Pancreas (tissue), 10 donors: ENCODE measurements at places on chromosomes 7 and 10.

- DNase-seq, result no peak
These were observed 27.3 kb downstream of the UBE2H start for GRCh38 chr7:129925416-129926002.

DNA sequence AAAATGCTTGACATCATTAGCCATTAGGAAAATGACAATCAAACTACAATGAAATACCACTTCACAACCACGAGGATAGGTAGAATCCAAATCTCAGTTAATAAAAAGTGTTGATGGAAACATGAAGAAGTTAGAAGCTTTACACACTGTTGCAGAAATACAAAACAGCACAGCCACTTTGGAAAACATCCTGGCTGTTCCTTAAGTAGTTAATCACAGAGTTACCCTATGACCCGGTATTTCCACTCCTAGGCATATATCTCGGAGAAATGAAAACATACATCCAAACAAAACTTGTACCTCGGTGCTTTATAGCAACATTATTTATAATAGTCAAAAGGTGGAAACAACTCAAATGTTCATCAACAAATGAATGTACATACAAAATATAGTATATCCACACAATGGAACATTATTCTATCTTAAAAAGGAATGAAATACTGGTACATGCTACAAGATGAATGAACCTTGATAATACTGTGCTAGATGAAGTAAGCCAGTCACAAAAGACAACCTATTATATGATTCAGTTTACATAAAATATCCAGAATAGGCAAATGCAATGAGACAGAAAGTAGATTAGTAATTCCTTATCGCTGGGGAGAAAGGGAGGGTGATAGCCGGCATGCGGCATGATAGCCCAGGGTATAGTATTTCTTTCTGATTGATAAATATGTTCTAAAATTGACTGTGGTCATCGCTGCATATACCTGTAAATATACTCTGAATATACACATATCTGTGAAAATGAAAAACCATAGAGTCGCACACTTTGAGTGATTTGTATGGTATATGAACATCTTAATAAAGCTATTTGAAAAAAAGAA is 1.9 kb downstream of the VWDE start:
- no peak for DNase-seq

GRCh38 chr7:110854651-110855050 is 236.3 kb upstream of the LRRN3 start:
- no peak for DNase-seq

DNA sequence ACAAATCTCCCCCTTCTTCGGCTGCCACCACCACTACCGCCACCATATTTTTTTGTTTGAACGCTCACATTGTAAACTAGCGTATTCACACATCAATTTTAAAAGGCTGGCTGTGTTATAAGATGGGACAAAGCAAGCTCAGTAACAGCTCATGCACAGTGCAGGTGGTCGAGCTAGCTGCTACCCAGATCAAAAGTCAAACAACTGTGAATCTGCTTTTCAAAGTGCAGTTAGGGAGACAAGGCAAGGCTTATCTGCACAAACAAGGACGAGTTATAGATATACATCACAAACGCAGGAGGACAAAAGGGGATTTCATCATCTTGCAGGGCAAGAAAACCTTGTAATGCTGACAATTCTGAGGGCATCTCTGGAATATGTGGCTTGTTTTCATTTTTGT is 231.6 kb downstream of the VTI1A start:
- DNase-seq, result no peak

DNA sequence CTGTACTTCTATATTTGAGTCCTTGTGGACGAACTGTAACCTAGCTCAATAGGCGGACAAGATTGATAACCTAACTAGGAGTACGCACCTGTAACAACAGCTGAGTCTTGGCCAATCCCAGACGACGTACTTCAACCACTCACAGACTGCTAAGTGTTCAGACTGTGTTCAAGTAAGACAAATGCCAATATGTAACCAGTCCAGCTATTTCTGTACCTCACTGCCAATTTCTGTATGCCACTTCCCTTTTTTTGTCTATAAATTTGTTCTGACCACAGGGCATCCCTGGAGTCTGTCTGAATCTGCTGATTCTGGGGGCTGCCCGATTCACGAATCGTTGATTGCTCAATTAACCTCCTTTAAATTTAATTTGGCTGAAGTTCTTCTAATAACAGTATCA is 32.2 kb downstream of the HACD1 start:
- DNase-seq, result no peak

DNA sequence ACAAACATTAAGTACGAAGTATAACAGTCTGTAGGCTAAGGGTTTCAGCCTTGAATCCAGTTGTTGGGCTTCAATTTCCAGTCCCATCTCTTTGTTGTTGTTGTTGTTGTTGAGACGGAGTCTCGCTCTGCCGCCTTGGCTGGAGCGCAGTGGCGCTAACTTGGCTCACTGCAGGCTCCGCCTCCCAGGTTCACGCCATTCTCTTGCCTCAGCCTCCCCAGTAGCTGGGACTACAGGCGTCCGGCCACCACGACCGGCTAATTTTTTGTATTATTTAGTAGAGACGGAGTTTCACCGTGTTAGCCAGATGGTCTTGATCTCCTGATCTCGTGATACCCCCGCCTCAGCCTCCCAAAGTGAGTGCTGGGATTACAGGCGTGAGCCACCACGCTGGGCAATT is 464.9 kb downstream of the ANKRD7 start:
- no peak for DNase-seq

DNA sequence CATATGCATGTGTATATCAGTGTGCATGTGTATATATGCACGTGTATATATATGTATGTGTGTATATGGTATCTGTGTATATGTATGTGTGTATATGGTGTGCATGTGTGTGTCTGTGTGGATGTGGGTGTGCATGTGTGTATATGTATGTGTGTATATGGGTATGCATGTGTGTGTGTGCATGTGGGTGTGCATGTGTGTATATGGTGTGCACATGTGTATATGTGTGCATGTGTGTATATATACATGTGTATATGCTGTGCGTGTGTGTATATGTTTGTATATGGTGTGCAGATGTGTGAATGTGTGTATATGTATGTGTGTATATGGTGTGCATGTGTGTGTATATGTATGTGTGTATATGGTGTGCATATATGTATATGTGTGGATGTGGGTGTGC is 245.2 kb downstream of the ADAM12 start:
- DNase-seq, result no peak

- DNase-seq, result no peak
These were observed 11.3 kb upstream of the SGPL1 start for GRCh38 chr10:70804421-70804808.

GRCh38 chr10:27819781-27820531 is 74.3 kb upstream of the MKX start:
- peak; percentile 38 for DNase-seq

GRCh38 chr7:47535704-47536628 is 45.9 kb downstream of the TNS3 start:
- no peak for DNase-seq

- DNase-seq, result no peak
These were observed 37.7 kb downstream of the CDK6 start for GRCh38 chr7:92798517-92799249.

DNA sequence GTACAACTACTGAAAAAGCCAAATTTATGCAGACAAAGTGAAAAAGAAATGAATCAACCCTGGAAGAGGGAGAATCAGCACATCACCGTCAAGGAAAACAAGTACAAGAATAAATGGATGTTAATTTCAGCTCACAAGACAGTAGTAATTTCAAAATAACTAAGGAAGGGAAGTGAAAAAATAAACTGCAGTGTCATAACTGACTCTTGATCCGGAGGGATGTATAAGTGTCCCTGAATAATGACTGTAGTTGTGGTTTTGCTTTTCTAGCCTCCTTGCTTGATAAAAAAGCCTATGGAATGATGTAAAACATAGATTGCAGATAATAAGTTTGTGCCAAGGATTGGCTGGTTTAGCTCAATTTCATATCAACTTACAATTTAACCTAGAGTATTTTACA is 721.1 kb upstream of the C7orf33 start:
- DNase-seq, result no peak

- DNase-seq, result no peak
These were observed 69.5 kb upstream of the VOPP1 start for GRCh38 chr7:55641811-55642210.

- peak; percentile 86 for DNase-seq
These were observed 57.8 kb upstream of the PCGF5 start for GRCh38 chr10:91162495-91163268.

- DNase-seq, result no peak
These were observed 505.1 kb downstream of the TCERG1L start for GRCh38 chr10:130806426-130806825.

DNA sequence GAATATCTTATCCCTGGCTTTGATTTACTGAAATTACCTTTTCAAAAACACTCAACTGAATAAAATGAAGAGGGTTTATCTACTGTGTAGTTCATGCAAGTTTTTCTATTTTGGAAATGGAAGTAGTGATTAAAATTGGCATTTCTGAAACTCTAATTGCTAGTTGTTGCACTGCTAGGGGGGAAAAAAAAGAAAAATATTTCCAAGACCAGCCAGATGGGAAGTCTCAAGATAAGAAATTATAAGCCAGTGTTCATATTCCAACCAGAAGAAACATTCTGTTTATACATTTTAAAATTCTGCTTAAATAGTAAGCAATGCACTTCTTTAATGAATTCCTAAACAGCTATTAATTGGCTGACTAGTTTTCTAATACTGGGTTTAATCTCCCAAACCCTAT is 9.4 kb upstream of the ADO start:
- no peak for DNase-seq
